ENCODE measurements at places on chromosomes 4 and X.

- no peak for DNase-seq
These were observed 6.7 kb downstream of the MYL5 start for GRCh38 chr4:680928-681645.

- no peak for DNase-seq
These were observed 96.9 kb downstream of the EGF start for GRCh38 chr4:110009550-110009949.

GRCh38 chrX:67692246-67692645, 148.4 kb downstream of the AR start:
- DNase-seq: no peak

- no peak for DNase-seq
These were observed 1367.8 kb upstream of the IGFBP7 start for GRCh38 chr4:58477950-58478349.

DNA sequence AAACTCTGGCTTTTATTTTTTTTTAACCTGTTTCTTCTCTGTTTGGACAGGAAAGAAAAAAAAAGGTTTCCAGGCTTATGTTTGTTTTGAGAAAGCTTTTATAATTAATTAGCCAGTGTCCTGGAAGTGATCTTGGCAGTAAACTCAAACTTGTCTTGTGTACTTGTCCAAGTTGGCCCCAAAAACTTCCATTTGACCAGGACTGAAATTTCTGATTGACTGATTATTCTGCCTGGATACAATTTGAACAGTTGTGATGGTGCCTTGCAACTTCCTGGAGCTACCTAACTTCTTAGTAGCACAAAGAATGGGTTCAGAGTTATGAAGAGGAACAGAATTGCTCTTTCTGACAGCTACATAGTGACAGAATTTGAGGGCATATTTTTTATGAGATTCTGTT, 62.0 kb downstream of the SLC4A4 start:
- no peak for DNase-seq

DNA sequence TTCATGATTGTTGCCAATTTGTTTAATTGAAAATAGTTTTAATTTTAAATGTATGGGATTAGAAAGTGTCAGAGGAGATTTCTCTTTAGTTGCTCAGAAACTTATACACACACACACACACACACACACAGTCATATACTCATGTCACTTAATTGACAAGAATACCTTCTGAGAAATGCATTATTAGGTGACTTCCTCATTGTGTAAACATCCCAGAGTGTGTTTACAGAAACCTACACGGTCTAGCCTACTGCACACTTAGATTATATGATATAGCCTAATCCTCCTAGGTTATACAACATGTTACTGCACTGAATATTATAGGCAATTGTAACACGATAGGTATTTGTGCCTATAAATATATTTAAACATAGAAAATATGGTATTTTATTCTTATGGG, 1327.4 kb downstream of the FSTL5 start:
- DNase-seq: peak; percentile 16

DNA sequence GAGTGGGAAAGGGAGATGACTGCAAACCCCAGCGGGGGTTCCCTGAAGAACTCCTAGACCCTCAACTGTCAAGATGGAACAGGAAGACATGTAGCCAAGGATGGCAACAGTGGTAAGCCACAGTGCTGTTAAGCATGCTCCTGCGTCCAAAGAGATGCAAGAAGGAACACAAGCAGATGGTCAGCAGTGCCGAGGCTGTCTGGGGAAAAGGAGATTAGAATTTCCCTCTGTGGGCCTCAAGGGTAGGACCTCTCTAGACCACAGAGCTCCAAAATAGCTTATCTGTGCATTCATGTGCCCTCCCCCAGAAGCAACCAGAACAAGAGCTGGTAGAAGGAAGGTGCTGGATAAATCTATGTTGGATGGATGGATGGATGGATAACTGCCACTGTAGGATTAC, 82.0 kb upstream of the CPEB2 start:
- DNase-seq: no peak

DNA sequence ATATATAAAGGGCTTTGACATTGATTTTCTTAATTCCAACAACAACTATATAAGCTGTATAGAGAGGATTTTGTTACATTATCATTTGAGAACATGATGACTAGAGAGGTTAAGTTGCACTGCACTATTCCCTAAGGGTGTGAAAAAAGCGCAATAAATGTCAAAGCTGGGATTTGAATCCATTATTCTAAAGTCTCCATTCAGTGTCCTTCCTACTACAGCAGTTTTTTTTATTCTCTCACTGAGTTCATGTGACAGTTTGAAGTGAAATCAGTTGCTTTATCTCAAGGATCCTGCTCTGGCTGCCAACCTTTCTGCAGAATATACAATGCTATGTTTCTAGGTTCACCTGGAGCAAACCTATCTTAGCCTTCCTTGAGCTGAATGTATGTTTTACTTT, 177.5 kb downstream of the ANKRD50 start:
- DNase-seq: no peak

- DNase-seq: no peak
These were observed 3.0 kb upstream of the PHOX2B start for GRCh38 chr4:41751449-41752061.

DNA sequence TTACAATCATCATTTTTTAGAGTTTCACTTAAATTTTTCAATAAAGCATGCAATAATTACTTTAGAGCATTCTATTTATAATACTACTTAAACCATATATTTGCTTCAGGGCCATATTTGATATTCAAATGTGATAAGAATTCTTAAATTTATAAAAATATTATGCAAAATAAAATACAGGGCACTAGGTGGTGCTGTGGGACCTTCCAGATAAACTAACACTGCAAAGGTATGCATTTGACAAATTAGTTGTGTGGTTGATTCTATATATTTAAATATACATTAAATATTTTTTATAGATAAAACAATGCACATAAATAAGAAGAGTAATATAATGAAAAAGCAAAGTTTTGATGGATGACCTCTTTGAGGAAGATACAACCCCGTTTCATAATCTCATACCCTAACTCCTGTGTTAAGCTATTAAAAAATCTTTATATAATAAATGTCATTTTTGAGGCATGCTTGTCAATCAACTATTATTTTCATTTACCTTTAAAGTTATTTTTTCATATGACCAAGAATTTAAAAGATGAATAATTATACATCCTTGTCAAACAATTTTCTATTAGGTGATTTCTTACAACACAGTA, 128.4 kb downstream of the REELD1 start:
- peak; percentile 50 for DNase-seq

DNA sequence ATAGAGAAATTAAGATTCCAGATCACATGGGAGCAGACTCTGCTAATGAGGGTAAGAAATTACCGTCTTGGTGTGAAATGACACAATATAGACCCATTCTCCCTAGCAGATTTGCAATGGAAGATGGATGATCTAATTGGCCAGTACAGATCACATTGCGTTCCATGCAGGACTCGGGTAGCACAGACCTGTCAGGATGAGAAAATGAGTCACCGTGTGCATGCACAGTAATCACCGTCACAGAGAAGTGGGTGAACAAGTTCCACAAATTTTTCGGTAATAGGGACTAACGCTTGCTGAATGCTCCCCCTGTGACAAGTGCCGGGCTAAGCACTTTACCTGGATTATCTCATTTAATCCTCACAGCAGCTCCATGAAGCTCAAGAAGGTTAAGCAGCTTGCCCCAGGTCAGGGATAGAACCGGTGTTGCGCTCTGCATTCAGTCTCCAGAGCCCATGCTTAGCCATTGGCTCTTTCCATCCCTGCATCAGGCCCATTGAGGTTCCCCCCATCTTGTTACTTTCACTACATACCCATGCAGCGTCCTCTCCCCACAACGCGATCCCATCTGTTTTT, 375.6 kb downstream of the FBXW7 start:
- no peak for DNase-seq

DNA sequence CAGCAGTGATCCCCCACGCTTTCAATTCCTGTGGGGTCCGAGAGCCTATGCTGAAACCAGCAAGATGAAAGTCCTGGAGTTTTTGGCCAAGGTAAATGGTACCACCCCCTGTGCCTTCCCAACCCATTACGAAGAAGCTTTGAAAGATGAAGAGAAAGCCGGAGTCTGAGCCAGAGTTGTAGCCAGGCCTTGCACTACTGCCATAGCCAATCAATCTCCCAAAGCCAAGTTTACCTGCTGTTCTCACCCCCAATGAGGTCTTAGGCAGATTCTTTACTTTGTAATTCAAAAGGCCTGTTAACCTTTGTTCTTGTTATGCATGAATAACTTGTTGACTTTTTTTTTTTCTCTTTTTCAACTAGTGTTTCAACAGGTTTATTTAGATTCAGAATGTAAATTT, 4.0 kb downstream of the MAGEB2 start:
- no peak for DNase-seq

- DNase-seq: no peak
These were observed 138.9 kb downstream of the SOWAHB start for GRCh38 chr4:76758996-76759395.

- peak; percentile 40 for DNase-seq
These were observed 282.0 kb downstream of the ARHGAP24 start for GRCh38 chr4:85756938-85757337.
